ENCODE measurements at places on chromosomes 4 and X. TPM values are rescaled to one million over a fixed set of nuclear protein-coding genes. Genes with fewer than 3 reads are reported as not detected.

RNF175 gene
- 1.1 TPM for total RNA-seq

VCX3A gene
- total RNA-seq = not detected

PNMA6F gene
- not detected for total RNA-seq

COX7B2 gene
- not detected for total RNA-seq

PRKG2 gene
- total RNA-seq = not detected

F11 gene
- not detected for total RNA-seq

LONRF3 gene
- 1.9 TPM for total RNA-seq

DHRSX gene
- 28.7 TPM for total RNA-seq

SHROOM2 gene
- total RNA-seq = 1.4 TPM

ERCC6L gene
- total RNA-seq = not detected

CCNB3 gene
- total RNA-seq = 0.40 TPM

GRCh38 chrX:20265221-20265725, 1.4 kb downstream of the RPS6KA3 start:
- H3K4me1 ChIP-seq = peaks cover 38% of the 10 kb centered on the region
- H3K36me3 ChIP-seq = no peaks in the 10 kb centered on the region
- H3K27me3 ChIP-seq = no peaks in the 10 kb centered on the region
- H3K27ac ChIP-seq = peak overlapping the region; percentile 88
- DNase-seq = peak; percentile 63
- peak overlapping the region; percentile 72 for H3K4me3 ChIP-seq

DNA sequence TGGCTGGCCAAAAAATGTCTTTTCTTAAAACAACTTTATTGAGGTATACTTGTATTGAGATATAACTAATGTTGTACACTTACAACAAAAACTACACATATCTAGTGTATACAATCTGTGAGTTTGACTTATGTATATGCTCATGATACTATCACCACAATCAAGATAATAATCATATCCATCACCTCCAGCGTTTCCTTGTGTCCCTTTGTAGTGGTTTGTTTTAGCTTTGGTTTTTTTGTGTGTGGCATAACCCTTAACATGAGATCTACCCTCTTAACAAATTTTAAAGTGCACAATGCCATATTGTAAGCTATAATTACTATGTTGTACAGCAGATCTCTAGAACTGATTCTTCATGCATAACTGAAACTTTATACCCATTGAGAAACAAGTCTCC, 13.4 kb upstream of the PCSK1N start:
- no peak overlapping the region for H3K27ac ChIP-seq
- no peak for DNase-seq
- H3K4me3 ChIP-seq = no peak overlapping the region
- no peaks in the 10 kb centered on the region for H3K36me3 ChIP-seq
- no peaks in the 10 kb centered on the region for H3K4me1 ChIP-seq
- H3K27me3 ChIP-seq = peaks cover 13% of the 10 kb centered on the region

- no peaks in the 10 kb centered on the region for H3K4me1 ChIP-seq
- H3K4me3 ChIP-seq = no peak overlapping the region
- H3K36me3 ChIP-seq = no peaks in the 10 kb centered on the region
- no peak for DNase-seq
Measured at GRCh38 chrX:150536455-150537116, 31.8 kb upstream of the MTM1 start.

GRCh38 chrX:100591256-100592051, 6.7 kb downstream of the TNMD start:
- H3K4me3 ChIP-seq = no peak overlapping the region
- H3K4me1 ChIP-seq = no peaks in the 10 kb centered on the region
- H3K36me3 ChIP-seq = no peaks in the 10 kb centered on the region
- H3K27ac ChIP-seq = no peak overlapping the region
- DNase-seq = no peak

DNA sequence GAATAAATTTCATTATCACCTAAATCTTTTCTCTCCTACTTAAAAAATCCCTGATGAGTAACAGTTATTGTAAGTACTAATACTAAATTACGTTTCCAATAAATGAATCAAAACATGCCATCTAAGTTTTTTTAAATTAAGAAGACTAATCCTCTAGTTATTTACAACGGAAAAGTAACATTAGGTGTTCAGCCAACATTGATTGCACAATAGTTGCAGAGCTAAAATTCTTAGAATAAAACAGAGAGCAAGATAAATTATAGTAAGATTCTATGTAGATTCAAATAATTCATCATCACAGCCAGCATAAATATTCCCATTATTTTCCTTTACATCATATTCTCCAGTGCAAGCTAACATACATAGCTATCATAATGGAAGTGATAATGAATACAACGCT, 139.2 kb downstream of the HDX start:
- no peaks in the 10 kb centered on the region for H3K36me3 ChIP-seq
- H3K4me3 ChIP-seq = no peak overlapping the region
- H3K27ac ChIP-seq = no peak overlapping the region
- DNase-seq = no peak
- H3K27me3 ChIP-seq = no peaks in the 10 kb centered on the region
- H3K4me1 ChIP-seq = no peaks in the 10 kb centered on the region

DNA sequence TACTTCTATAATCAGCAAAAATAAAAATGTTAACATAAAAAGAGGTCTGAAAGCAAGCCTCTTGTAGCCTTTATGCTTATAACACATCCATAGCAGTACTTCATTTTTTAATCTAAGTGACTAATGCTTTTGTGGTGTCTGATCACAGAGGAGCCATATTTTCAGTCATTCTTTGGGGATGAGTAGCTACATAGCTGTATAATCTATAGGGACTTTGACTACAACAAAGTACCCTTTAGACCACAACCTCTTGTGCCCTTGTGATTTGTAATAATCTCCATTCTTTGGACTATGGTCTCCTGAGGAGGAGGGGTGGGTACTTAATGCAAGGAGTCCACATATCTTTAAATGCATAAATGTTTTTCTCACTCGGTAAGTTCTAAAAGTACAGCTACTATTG, 9.6 kb downstream of the DRP2 start:
- H3K27me3 ChIP-seq = no peaks in the 10 kb centered on the region
- no peak overlapping the region for H3K4me3 ChIP-seq
- no peak for DNase-seq
- no peak overlapping the region for H3K27ac ChIP-seq

- H3K27ac ChIP-seq = no peak overlapping the region
- H3K27me3 ChIP-seq = no peaks in the 10 kb centered on the region
- DNase-seq = no peak
- no peak overlapping the region for H3K4me3 ChIP-seq
- no peaks in the 10 kb centered on the region for H3K36me3 ChIP-seq
Measured at GRCh38 chr4:180031330-180031729, 2211.9 kb upstream of the TENM3 start.

- H3K4me3 ChIP-seq = no peak overlapping the region
- no peak overlapping the region for H3K27ac ChIP-seq
- no peaks in the 10 kb centered on the region for H3K4me1 ChIP-seq
- no peaks in the 10 kb centered on the region for H3K27me3 ChIP-seq
- DNase-seq = no peak
- H3K36me3 ChIP-seq = no peaks in the 10 kb centered on the region
Measured at GRCh38 chr4:113209153-113209552, 159.7 kb downstream of the ANK2 start.

GRCh38 chrX:47145395-47146120, 537 bp downstream of the RBM10 start:
- no peaks in the 10 kb centered on the region for H3K27me3 ChIP-seq

- no peak for DNase-seq
- H3K4me3 ChIP-seq = no peak overlapping the region
- H3K27ac ChIP-seq = no peak overlapping the region
- H3K36me3 ChIP-seq = no peaks in the 10 kb centered on the region
- no peaks in the 10 kb centered on the region for H3K4me1 ChIP-seq
Measured at GRCh38 chr4:112311516-112311915, 14.3 kb downstream of the ALPK1 start.

DNA sequence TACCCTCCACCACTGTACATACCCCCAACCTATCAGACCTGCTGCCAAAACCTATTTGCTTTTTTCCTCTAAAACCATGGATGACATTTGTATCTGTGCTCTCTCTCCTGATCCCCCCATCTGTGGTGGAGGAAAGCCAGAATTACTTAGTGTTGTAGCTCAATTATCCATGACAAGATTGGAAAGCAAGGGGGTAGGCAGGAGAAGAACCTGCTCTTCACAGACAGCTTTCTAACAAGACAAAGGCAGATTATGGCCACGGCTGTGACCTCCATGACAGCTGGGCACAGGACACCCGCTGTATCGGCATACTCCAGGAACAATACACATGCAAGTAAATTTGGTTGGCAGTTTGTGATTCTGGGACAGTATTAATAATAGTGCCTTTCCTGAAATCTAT, 186.7 kb downstream of the ENOX2 start:
- no peak overlapping the region for H3K4me3 ChIP-seq
- H3K27ac ChIP-seq = no peak overlapping the region
- no peaks in the 10 kb centered on the region for H3K36me3 ChIP-seq

GRCh38 chr4:16169490-16169889, 56.8 kb downstream of the TAPT1 start:
- no peak for DNase-seq
- H3K4me1 ChIP-seq = no peaks in the 10 kb centered on the region
- peaks cover 98% of the 10 kb centered on the region for H3K36me3 ChIP-seq
- H3K4me3 ChIP-seq = no peak overlapping the region
- H3K27ac ChIP-seq = no peak overlapping the region
- no peaks in the 10 kb centered on the region for H3K27me3 ChIP-seq

- H3K4me1 ChIP-seq = no peaks in the 10 kb centered on the region
- DNase-seq = no peak
- H3K27ac ChIP-seq = no peak overlapping the region
- H3K4me3 ChIP-seq = no peak overlapping the region
Measured at GRCh38 chrX:29587107-29587506, 628.3 kb upstream of the MAGEB2 start.

- no peaks in the 10 kb centered on the region for H3K4me1 ChIP-seq
- no peak overlapping the region for H3K4me3 ChIP-seq
- H3K36me3 ChIP-seq = no peaks in the 10 kb centered on the region
- H3K27ac ChIP-seq = no peak overlapping the region
Measured at GRCh38 chr4:56757261-56757746, 64.2 kb downstream of the SPINK2 start.

GRCh38 chr4:95580226-95580625, 31.5 kb upstream of the UNC5C start:
- no peak for DNase-seq
- H3K4me3 ChIP-seq = no peak overlapping the region
- H3K4me1 ChIP-seq = no peaks in the 10 kb centered on the region
- H3K27me3 ChIP-seq = no peaks in the 10 kb centered on the region

- H3K4me3 ChIP-seq = no peak overlapping the region
- H3K36me3 ChIP-seq = no peaks in the 10 kb centered on the region
- no peak overlapping the region for H3K27ac ChIP-seq
- H3K4me1 ChIP-seq = no peaks in the 10 kb centered on the region
- no peaks in the 10 kb centered on the region for H3K27me3 ChIP-seq
Measured at GRCh38 chr4:177250056-177250696, 59.5 kb upstream of the NEIL3 start.

GRCh38 chr4:27000820-27001219, 140.2 kb downstream of the STIM2 start:
- no peaks in the 10 kb centered on the region for H3K27me3 ChIP-seq
- no peaks in the 10 kb centered on the region for H3K4me1 ChIP-seq
- H3K4me3 ChIP-seq = no peak overlapping the region

- no peaks in the 10 kb centered on the region for H3K4me1 ChIP-seq
- H3K36me3 ChIP-seq = no peaks in the 10 kb centered on the region
- no peak overlapping the region for H3K27ac ChIP-seq
- DNase-seq = no peak
- H3K4me3 ChIP-seq = no peak overlapping the region
- H3K27me3 ChIP-seq = no peaks in the 10 kb centered on the region
Measured at GRCh38 chr4:139629436-139630125, 36.0 kb upstream of the MGST2 start.

DNA sequence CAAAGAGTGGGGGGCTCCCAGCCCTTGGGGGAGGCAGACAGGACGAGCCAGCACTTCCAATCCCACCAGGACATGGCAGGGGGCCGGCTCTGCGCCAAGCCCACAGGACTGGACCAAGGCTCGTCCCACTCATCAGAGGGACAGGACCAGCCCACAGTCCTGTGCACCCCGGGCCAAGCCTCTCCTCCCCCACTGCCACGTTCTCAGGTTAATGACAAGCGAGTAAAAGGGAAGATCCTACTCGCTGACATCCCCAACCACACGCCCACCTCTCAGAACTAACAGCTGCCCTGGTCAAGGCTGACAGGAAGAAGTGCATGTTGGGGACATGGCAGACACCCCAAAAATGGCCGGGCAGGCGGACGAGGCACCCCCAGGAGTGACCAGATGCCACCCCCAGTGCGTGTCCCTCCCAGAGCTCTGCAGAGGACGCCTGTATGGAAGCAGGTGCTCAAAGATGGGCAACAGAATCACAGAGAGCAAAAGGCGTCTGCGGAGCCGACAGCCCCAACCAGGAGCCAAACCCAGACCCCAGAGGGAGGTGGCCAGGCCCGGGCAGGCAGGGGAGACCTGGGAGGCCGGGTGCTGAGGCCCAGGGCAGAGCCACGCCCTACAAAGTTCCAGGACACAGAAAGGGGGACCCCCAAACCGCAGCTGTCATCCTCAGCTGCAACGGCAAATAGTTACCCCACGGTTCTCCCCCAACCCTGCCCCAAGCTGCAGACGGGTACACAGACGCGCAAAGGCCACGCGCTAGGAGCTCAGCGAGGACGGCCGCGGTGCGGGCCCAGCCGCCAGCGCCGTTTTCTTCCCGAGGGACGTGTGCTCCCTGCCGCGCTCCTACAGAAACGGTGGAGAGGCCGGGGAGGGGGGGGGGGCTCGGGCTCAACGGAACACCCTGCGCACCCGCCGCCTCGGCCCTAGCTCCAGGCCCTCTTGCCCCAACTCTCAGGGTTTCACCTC, 1.7 kb downstream of the CTBP1 start:
- H3K36me3 ChIP-seq = no peaks in the 10 kb centered on the region
- no peaks in the 10 kb centered on the region for H3K27me3 ChIP-seq
- peak overlapping the region; percentile 99 for H3K27ac ChIP-seq
- H3K4me1 ChIP-seq = peaks cover 75% of the 10 kb centered on the region
- no peak for DNase-seq

DNA sequence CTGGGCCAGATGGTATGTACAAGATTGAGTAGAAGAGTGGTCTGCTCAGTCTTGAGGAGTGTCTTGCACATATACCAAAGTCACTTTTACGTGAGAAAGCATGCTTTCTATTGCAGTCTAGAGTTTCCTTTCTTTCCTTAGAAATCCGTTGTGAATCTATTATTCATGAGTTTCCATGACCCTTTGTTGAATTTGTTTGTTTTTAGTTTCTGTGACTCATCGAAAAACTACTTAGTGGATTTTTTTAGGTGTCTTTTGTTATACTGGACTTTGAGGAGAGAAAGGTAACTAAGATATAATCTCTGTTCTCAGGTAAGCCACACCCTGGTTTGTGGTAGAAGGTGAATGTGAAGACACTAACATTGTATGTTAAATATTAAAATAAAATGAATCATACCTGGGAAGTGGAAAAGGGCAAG, 23.0 kb downstream of the GALNT7 start:
- H3K4me1 ChIP-seq = peaks cover 4% of the 10 kb centered on the region
- no peaks in the 10 kb centered on the region for H3K36me3 ChIP-seq
- no peak overlapping the region for H3K4me3 ChIP-seq
- H3K27ac ChIP-seq = no peak overlapping the region
- no peaks in the 10 kb centered on the region for H3K27me3 ChIP-seq

DNA sequence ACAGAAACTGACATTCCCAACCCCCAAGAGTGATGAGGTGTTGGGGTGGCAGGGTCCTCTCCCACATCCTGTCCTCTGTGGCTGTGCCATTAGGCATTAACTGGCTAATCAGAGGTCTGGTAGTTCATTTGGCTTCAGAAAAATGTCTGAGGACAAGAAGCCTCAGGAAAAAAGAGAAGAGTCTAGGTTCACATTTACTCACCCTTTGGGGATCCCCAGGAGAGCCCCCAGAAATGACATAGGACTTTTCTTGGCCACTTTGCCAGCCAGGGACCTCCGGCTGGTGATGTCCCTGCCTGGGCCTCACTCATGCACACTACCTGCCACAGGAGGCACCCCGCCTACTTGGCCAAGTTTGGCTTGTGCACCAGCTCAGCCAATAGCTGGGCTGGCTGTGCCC, 173.0 kb downstream of the RBM46 start:
- no peaks in the 10 kb centered on the region for H3K4me1 ChIP-seq
- H3K27me3 ChIP-seq = no peaks in the 10 kb centered on the region
- H3K36me3 ChIP-seq = no peaks in the 10 kb centered on the region
- H3K4me3 ChIP-seq = no peak overlapping the region
- no peak for DNase-seq

All from heart left ventricle (tissue), 16 donors.